NCI-H1436 treated with DMSO at 0.1 percent for 48 hours (cell line): ENCODE measurements at places on chromosomes 1 and 21.

DNA sequence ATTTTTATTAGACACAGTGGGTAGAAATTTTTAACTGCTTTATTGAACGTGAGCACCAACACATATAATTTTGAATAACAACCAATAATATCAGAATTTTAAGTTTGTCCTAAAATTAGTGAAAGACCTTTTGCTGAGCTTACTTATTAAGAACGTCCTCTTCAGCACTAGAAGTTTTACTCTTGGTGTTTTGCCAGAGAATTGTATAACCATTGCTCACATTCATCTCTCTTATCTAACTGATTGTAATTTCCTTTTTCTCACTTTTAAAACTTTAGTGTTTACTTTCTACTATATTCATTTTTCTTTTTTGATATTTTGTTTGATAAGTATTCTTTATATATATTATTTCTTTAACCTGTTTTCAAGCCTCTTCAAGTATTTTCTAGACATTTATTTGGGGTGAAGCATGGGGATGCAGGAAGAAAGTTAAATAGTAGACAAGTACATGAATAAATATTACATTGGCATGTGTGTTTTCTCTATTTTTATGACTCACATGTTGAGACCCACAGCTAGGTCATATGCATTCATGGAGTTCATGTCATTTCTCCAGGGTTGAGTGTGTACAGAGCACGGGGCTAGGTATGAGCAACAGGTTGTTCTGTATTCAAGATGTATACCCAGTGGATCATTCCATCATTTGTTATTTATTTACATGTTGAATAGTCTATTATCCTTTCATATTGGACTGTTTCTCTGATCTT is 90.6 kb downstream of the ATP6V1G3 start:
- DNase-seq = no peak

GRCh38 chr21:34364921-34365320 is 1.1 kb downstream of the KCNE2 start:
- no peak for DNase-seq

DNA sequence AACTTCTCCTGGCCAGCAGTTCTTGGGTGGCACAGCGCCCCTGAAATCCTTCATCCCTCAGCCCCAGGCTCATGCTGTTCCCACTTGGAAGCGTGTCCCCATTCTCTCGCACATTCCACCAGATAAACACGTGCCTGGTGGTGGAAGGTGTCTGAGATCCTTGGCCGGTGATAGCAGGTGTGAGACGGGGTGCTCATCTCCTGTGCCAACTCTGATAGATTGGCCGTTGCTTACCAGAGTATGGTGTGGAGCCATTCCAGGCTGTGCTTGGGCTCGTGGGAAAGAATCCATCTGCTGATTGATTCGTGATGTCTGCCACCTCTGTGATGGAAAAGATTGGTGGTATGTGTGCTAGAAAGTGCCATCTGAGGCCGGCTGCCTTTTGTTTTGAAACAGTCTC is 22.2 kb downstream of the ACTL8 start:
- no peak for DNase-seq

DNA sequence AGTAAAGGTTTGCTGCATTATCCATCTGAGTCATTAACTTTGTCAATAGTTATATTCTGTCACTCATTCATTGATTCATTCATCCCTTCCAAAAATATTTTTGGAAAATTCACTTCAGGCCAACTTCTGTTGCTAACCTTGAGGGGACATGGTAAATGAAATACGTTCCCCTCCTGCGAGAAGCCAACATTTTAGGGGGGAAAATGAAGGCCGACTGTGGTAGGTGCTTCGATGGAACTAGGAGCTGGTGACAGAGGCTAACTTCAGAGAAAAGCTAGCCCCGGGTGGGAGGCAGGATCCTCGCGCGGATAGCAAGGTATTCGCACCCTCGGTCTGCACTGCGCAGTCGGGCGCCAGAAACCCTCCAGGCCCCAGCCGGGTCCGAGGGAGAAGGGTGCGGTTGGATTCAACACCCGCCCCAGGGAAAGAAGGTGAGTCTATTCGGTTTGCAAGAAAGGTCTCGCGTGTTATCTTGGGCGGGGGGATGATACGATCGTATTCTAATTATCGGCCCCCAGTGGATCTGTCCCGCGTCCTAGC is 646 bp upstream of the RRP15 start:
- no peak for DNase-seq

GRCh38 chr1:78038071-78038470 is 7.7 kb upstream of the GIPC2 start:
- no peak for DNase-seq

DNA sequence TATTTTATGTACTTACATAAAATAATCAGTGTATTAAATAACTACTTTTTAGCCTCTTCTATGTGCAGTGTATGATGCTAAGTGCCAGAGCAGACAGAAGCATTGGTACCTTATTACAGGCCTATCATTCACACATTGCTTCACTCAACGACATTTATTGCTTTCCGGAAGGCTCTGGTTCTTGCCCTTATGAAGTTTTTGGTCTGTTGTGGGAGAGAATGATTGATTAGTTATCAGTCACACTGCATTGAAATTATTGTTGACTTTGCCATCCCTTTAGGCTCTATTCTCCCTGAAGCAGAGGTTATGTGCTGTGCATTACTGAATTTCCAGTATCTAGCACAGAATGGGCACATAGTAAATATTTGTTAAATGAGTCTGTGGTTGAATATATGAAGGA is 178.0 kb downstream of the HHAT start:
- DNase-seq = no peak

DNA sequence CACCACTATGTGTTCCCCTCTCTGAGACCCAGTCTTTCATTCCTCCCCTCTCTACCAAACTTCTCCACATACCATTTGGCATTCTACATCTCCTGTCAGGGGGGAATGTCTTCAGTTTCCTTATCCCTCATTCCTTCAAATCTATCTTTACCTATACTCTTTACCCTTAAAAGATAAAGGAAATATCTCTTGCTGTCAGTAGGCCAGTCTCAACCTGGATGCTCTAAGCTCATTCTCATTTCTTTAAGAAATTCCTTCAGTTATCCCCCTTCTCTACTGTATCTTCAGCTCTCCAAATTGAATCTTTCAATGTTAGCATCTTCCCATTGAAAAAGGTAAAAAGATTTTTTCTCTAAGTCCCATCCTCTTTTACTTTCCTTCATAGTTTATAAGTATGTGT is 6.5 kb downstream of the RO60 start:
- DNase-seq = no peak

DNA sequence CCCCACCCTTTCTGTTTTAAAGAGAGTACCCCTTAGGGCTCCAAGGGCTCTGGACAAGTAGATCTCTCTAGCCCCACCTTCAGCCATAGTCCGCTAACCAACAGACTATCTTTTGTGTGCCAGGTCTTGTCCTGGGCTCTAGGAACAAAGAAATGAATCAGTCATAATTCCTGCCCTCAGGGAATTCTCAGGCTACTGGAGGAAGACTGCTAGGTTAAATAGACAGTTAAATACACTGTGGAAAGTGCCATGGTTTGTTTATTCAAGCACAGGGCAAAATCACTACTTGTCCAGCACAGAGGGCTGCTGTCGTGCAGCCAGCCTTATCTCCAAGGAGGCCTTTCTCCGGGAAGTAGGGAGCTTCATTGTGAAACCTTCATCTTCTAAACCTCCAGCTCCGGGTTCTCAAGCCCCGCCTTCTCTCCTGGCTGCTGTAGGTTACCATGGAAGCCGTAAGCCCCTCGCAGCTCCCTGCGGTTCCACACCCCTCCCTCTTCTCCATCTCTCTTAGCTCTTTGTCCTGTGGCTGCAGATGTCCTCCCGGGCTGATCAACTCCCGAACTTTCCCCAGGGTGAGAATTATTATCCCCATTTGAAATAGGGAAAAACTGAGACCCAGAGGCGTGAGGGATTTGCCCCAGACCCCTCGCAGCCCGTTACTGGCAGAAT is 29.8 kb downstream of the SHISAL2A start:
- DNase-seq = peak; percentile 35

DNA sequence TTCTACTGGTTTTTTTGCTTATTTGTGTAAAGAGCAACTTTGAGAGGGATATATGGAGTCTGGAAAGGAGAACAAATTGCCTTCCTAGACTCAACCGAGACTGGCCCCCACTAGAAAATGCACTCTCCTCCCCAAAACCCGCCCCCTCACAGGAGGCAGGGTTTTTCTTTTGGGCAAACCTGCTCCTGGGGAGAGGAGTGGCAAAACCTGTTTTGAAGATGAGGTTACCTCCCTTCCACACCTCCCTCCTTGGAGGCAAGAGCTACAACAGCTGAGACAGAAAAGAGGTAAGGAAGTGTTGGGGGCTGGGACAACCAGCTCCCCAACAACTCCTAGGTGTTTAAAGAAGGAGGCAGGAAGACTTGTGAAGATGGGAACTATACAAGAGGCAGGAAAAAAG is at the start of gene BNIPL:
BNIPL (plus strand) TSS at position 231 of the 400 bp plus-strand sequence; CDS start at position 371, 140 bp downstream.
- DNase-seq = no peak

- no peak for DNase-seq
Observed at GRCh38 chr1:77370161-77370560, 88.3 kb downstream of the AK5 start.

DNA sequence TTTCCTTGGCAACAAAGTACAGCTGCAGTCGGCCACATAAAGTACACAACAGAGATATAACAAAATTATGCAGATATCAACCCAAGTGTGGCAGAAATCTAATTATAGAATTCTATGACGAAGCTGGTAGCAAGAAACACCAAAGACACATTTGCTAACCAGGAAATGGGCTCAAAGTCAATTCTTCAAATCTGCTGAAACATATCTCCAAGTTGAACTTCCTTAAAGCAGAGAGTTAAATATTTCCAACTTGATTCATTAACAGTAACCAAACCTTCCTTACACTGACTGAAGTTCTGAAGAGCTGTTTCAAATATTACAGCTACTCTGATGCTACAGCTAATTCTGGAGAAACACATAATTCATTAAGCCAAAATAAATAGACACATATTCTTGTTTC is 67.6 kb upstream of the SDC3 start:
- DNase-seq = no peak

GRCh38 chr1:233738396-233738795 is 124.5 kb downstream of the KCNK1 start:
- no peak for DNase-seq

GRCh38 chr1:228352677-228353481 is 53.8 kb downstream of the TRIM11 start:
- no peak for DNase-seq

- DNase-seq = no peak
Observed at GRCh38 chr1:84997667-84998600, 1.0 kb upstream of the MCOLN2 start.

- DNase-seq = no peak
Observed at GRCh38 chr21:41977034-41977950, 23.5 kb upstream of the C2CD2 start.

GRCh38 chr1:224617410-224618355 is 1.6 kb downstream of the CNIH3 start:
- no peak for DNase-seq

GRCh38 chr1:40401473-40402201 is 28.1 kb downstream of the SMAP2 start:
- no peak for DNase-seq

- DNase-seq = no peak
Observed at GRCh38 chr1:161069731-161070270, at the start of gene ARHGAP30. Gene ARHGAP30 (minus strand): TSS chr1:161069891. CDS start chr1:161069624, 267 bp downstream.

DNA sequence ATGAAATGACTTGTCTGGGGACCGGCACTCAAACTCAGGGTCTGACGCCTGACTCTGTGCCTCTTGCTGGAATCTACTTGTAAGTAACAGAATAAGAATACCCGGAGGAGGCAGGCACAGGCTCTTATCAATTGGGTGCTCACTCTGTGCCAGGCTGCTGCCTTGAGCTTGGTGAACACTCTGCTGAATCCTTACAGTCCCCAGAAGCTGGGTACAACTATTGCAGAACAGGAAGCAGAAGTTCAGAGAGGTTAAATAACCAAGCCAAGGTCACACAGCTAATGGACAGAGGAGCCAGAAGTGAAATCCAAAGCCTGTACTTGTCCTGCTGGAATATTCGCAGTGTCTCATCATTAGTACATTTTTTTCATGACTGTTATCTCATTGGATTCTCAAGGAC is 86.0 kb downstream of the EPHB2 start:
- DNase-seq = no peak

- DNase-seq = no peak
Observed at GRCh38 chr1:222117809-222118208, 375.9 kb upstream of the DUSP10 start.

GRCh38 chr1:158177700-158178450 is 2.8 kb upstream of the CD1D start:
- no peak for DNase-seq

DNA sequence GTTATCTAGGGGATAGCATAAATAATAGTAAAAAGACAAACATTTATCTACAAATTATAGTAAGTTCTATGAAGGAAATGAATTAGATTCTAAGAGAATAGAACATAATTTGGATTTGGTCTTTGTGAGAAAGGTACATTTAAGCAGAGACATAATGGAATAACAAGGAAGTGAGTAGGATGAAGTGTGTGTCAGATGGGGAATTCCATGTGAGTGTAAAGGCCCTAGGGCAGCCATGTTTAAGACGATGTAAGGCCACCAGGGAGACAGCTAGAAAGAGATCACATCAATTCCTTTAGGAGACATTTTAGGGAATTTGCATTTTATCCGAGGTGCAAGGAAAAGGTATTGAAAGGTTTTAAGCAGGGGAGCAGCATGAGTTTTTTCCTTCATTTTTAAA is 33.8 kb upstream of the ELAVL4 start:
- no peak for DNase-seq
